Skin of body (tissue), 3 donors: ENCODE measurements at places on chromosomes 3 and 15. TPM values are rescaled to one million over a fixed set of nuclear protein-coding genes. Genes with fewer than 3 reads are reported as not detected.
A peak's percentile ranks its signal among the peaks of the same experiment; 100 is the strongest.

DNA sequence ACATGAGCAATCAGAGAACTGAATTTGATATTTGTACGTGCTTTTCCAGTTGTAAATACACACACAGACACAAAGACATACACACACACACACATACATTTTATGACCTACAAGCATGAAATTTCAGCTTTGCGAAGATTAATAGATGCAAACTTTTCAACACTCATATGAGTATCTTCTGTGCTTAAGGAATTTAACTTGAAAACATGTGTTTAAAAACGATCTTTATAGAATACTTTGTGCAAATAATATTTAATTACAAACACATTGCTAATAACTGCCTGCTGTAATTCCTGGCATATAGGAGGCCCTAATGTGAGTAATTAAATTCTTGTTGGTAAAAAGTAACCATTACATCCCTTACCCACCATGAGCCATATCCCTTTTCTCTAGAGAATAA lies 107.7 kb upstream of the PLSCR5 start:
- peak; percentile 1 for DNase-seq

DNA sequence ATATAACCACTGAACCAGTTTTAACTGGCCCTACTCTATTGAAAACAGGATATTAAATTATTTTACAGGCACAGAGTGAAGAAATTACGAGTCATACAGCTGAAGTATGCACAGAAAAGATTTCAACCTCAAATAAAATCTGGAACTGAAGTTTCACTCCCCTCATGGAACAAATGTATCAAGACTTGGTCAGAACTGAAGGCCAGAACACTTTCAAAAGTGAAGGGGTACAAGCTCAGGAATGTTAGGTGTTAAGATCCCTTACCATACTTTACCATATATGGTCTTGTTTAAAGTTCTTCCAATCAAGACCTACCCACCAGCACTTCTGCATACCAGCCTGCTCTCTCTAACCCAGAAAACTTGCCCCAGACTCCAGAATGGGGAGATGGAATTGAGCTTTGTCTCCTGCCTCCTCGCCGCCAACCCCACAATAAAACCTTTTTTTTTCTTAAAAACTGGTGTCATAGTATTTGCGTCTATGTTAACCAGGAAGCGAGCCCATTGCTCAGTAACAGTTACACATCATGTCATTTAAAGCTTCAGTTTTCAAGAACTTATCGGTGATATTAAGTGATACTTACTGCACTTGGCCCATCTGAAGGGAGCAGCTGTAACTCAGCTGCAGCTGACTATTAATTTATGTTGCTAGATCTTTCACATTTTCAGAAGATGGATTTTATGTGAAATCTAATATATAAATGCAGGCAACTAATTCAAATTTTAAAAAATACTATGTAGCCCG lies 59.9 kb downstream of the OXSM start:
- DNase-seq, result no peak

DNA sequence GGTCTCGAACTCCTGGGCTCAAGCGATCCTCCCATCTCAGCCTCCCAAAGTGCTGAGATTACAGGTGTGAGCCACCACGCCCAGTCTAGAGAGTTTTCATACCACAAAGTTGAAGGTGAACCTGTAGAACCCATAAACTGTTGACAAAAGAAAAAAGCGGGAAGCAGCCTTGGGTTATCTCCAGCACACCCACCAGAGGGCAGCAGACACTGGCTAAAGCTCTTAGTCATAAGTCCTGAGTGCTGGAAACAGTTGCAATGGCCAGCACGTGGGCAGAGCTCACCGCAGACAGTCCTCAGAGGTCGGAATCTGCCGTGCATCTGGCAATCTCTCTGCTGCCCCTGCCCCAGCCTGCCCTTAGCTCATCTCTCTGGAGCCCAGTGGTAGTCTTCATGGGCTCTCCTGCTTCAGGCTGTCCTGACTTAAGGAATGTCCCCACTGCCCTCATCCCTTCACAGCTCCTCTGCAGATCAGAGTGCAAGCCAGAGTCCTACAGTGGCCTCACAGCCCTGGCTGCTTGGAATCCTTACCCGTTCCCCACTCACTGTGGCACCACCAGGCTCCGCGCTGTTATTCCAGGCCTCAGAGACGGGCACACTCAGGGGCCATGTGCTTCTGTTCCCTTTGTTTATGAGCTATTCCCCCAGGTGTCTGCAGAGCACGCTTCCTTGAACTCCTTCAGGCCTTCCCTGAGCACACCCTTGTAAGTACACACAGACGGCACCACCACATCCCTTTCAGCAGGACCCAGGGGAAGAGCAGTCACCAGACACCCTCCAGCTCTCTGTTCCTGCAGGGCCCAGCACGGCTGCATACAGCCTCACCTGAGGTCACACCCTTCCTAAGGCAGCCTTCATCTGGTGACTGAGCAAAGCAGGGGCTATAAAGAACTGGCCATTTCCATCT lies 8.8 kb upstream of the ELP6 start:
- DNase-seq, result peak; percentile 71

DNA sequence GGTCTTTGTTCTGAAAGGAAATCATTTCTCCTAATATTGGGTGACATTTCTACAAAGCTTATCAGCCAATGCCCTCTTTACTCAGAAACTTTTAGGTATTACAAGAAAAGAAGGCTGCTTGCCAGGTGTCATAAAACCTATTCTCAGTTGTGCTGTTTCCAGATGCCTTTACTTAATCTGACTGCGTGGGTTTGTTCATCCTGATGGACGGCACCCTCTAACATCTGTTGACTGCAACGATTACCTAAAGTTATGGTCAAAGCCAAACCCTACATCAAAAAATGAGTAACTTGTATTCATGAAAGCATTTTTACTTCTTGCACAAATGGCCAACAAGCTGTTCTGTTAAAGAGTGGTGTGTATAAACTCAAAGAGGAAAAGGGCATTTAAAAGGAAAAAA lies 207.7 kb upstream of the PDZRN3 start:
- DNase-seq, result no peak

DNA sequence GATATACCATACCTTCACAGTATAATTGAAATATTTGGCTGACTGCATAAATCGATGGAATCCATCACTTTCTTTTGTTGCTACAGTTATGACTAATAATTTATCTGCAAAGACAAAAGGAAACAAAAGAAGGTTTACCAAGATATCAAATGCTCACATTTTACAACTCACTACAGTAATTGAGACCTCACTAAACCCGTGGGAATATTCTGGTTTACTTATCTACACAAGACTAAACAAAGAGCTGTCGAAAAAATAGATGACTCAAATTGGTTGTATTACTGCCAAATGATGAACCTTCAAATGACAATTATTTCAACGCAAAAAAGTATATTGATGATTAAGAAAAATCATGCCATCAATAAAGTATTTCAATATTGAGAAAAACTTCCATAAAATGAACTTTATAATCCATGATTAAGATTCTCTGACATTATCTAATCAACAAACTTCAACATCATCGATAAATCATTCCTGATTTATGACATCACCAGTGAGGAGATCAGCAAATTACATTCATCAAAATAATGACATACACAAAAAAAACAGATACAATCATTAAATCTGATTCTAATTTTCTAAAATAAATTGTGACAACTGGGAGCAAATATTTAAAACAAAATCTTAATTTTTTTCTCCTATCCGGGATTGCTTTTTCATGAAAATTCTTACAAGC lies 36.7 kb downstream of the PLOD2 start:
- DNase-seq, result no peak

GRCh38 chr15:92326236-92326635 lies 67.4 kb upstream of the ST8SIA2 start:
- no peak for DNase-seq

- DNase-seq, result no peak
These were observed 277.9 kb downstream of the MCTP2 start for GRCh38 chr15:94509259-94509658.

- no peak for DNase-seq
These were observed 33.4 kb upstream of the PCSK6 start for GRCh38 chr15:101522621-101523559.

DNA sequence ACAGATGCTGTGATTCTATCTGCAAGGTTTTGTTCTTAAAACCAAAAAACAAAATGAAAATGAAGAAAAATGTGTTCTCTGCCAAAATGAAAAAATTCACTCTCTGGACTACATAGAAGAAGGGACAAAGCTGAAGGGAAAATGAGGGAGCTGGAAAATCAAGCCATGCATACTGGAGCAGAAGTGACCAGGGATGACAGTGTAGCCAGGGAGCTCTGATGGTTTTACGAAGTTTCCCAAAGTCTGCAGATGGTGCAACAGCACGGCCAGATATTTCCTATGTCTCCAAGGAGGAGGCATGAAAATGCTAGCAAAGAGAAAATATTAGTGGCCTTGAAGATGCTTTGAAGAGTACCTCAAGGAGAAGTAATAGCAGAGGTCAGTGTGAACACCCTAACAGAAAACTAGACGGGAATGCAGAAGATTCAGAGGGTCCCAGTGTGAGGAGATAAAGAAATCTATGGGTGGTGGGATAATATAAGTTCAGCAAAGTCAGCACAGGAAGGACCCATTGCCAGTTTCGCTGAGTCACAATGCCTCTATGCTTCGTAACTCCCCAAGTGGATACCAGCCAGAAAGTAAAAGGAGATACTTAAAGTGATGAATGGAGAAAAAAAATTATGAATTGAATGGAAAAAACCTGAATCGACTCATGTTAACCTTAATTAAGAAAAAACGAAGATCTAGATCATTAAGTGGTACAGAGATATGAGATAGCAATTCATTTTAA lies 39.0 kb upstream of the POMGNT2 start:
- DNase-seq, result no peak

- no peak for DNase-seq
These were observed 15.3 kb upstream of the UNC13C start for GRCh38 chr15:53962646-53963561.

DNA sequence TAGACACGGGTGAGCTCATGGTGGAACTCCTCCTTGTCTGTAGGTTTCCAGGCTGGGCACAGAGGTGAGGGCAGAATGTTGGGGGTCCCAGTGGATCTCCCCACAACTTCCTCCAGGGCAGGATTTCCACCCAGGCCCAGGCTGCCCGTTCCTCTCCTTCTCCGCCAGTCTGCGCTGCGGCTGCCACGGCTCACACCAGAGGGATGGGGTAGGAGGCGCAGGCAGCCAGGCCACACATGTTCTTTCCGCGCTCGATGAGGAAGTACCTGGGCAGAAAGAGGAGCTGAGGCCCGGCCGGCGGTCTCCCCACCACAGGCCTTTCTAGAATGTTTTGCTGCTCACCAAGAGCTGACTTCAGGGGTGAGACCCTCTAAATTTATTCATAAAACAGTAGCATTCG lies 22.9 kb downstream of the CTSH start:
- DNase-seq, result no peak

- DNase-seq, result no peak
These were observed 685.7 kb downstream of the MECOM start for GRCh38 chr3:168977716-168978374.

DNA sequence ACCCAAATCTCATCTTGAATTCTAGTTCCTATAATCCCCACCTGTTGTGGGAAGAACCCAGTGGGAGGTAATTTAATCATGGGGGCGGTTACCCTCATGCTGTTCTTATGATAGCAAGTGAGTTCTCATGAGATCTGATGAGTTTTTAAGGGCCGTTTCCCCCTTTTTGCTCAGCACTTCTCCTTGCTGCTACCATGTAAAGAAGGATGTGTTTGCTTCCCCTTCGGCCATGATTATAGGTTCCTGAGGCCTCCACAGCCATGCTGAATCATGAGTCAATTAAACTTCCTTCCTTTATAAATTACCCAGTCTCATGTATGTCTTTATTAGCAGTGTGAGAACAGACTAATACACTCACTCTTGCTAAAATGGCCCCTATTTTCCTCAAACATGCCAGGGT lies 374.7 kb downstream of the TUSC7 start:
- no peak for DNase-seq

GRCh38 chr15:96252148-96252547 lies 78.4 kb upstream of the NR2F2 start:
- no peak for DNase-seq

- no peak for DNase-seq
These were observed 46.3 kb downstream of the GOLIM4 start for GRCh38 chr3:168049367-168049974.

DNA sequence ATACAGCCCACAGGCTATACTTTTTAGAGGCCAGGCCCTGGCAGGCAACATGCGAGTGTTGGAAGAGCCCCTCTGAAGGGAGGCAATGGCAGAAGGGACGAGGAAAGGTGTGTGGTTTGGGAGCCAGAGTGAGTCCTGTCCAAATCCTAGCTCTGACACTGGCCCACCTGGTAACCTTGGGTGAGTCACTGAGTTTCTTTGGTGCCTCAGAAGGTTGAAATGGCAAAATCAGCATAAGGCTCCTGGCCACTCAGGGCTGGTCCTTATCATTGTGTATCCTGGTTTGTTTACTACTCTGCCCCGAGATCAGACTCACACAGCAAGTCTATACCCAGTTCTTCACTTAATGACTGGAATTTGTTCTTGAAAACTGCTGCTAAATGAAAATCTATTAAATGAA lies 71.4 kb upstream of the TLE3 start:
- DNase-seq, result no peak

GRCh38 chr3:124510290-124510689 lies 220.0 kb upstream of the UMPS start:
- DNase-seq, result no peak

GRCh38 chr3:178267158-178267844 lies 268.9 kb upstream of the KCNMB2 start:
- DNase-seq, result no peak

GRCh38 chr15:87858651-87859050 lies 397.9 kb downstream of the NTRK3 start:
- DNase-seq, result no peak

DNA sequence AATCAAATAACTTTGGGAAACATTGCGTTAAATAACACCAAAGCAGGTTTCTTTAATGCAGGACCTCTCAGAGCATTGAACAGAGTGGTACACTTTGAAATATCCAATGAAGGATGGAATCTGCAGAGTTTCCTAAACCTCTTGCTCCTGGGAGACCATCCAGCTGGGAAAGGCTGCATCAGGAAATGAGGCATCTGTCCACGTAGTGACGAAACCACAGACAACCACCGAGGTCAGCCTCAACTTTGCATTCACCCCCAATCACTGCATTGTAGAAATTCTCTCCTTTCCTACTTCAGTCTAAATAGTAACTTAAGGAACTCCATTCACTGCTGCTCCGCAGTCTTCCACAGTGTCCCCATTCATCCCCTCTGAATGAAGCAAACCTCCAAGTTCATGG lies 41.5 kb upstream of the CDV3 start:
- no peak for DNase-seq

Gene NRROS
- 3.9 TPM for total RNA-seq

Gene PAQR5
- total RNA-seq, result 7.2 TPM

Gene P2RY14
- total RNA-seq, result 3.3 TPM

Gene DHFR2
- total RNA-seq, result 5.3 TPM

Gene AP3B2
- total RNA-seq, result 0.89 TPM

Gene CNTN4
- total RNA-seq, result 24.4 TPM

Gene PLSCR5
- total RNA-seq, result not detected

Gene SOX14
- total RNA-seq, result not detected

Gene CHRNA3
- total RNA-seq, result 0.39 TPM

Gene CTXN2
- not detected for total RNA-seq

Gene MAP4
- total RNA-seq, result 88.6 TPM

Gene FAM107A
- 0.59 TPM for total RNA-seq

Gene GOLGA8O
- 0.39 TPM for total RNA-seq

Gene MYLK
- total RNA-seq, result 57.6 TPM
